ENCODE measurements at places on chromosomes 3 and 15.

DNA sequence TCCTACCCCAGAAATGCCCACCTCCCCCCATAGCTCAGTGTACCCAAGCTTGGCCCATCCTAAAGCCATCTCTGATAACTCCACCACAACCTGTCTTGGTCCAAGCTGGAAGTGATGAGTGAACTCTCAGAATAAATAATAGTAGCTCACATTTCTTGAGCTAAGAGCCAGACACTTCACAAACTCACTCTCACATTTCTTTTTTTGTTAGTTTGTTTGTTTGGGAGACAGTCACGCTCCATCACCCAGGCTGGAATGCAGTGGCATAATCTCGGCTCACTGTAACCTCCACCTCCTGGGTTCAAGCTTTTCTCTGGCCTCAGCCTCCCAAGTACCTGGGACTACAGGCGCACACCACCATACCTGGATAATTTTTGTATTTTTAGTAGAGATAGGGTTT lies 46.2 kb downstream of the LIPC start:
- no peak for DNase-seq

DNA sequence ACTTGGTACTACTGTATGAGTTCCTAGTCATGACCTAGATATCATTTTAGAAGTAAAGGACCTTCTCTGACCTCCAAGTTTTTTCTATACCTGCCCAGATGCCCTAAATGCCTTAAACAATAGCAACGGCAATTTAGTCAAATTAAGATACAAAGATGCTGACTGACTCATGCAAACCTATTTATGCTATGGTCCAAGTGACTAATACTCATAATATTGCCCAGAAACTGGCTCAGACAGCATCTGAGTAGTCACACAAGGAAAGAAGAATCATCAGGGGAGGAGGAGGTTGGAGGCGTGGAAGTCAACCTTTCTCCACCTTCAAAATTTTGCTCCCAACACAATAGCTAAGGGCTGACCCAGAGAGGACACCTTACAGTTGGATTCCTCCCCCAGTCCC lies 6.8 kb downstream of the FYCO1 start:
- DNase-seq: no peak

DNA sequence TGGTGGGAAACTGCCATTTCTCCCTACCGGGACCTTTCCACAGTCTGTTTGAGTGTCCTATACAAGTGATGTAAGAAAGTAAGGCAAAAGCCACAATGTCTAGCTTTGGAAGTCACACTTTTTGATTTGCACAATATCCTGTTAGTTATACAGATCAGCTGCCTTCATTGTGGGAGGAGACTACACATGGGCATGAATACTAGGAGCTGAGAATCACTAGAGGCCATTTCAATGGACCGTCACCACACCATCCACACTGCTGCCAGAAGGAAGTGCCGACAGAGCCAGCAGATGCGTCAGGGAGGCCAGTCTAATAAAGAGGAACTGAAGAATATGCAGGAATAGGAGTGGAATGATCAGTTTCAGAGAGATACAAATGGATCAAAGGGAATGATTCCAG lies 65.8 kb downstream of the SCN11A start:
- DNase-seq: no peak

GRCh38 chr15:43880406-43881194 lies 53.8 kb downstream of the WDR76 start:
- DNase-seq: no peak

- DNase-seq: no peak
Measured at GRCh38 chr15:29859973-29860715, 37.9 kb upstream of the TJP1 start.

- DNase-seq: no peak
Measured at GRCh38 chr15:101349047-101349951, 54.3 kb upstream of the SNRPA1 start.
